G401 (cell line): ENCODE measurements at places on chromosomes 2 and 18.

DNA sequence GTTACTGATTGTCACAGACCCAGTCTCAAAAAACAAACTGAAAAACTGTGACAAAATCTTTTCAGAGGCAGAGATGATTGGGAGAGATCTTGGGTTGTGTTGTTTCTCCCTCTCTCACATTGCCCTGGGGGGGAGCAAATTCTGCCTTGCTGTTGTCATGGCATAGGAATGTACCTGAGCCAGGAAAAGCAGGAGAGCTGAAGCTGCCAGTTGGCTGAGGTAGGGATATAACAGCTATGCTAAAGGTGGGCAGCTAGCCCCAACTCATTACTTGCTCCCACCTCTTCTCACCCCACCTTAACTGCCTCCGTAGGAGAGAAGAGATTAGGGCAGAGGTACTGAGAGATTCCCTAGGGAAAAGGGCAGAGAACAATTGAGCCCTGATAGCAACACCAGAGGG lies 299.3 kb downstream of the OSR1 start:
- DNase-seq: no peak

GRCh38 chr2:55961318-55961911 lies 37.8 kb upstream of the EFEMP1 start:
- peak; percentile 32 for DNase-seq

- no peak for DNase-seq
Measured at GRCh38 chr2:10399358-10399757, 48.8 kb downstream of the ODC1 start.

GRCh38 chr2:110677080-110677479 lies 783 bp downstream of the BUB1 start:
- DNase-seq: no peak

- no peak for DNase-seq
Measured at GRCh38 chr18:12843420-12844350, 40.4 kb downstream of the PTPN2 start.

- DNase-seq: no peak
Measured at GRCh38 chr2:107529146-107529545, 297.5 kb upstream of the RGPD4 start.

DNA sequence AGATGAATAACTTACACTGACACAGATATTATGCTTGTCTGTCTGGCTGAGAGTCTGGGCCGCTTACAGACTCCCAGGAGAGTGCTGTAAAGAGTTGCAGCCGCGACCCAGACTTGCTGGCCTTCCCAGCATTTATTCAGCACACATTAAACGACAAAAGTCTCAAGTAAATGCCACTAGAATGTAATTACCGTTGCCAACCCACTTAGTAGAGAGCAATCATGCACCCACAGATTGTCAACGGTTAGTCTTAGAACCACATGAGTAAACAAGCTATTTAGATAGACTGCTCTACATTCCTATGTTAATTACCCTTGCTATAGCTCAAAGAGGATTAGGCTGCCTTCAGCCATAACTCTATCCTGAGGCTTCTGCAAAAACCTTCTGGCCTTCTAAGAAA lies 47.8 kb upstream of the C2orf74 start:
- DNase-seq: no peak

GRCh38 chr2:83528767-83529166 lies 930.3 kb downstream of the SUCLG1 start:
- no peak for DNase-seq

GRCh38 chr2:66447677-66448076 lies 12.8 kb downstream of the MEIS1 start:
- DNase-seq: no peak

DNA sequence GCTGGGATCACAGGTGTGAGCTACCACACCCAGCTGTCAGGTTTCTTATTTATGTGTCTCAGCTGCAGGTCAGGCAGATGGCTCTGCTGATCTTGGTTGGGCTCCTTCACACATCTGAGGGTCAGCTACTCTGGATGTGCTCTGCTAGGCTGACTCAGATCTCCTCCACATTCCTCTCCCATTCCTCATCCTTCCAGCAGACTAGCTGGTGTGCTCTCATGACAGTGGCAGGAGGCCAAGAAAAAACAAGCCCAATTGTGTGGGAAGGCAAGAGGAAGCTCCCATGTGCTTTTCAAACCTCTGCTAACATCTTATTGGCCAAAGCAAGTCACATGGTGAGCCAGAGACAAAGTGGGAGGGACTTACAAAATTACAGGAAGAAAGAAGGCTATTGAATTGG lies 11.7 kb upstream of the MSH6 start:
- no peak for DNase-seq

DNA sequence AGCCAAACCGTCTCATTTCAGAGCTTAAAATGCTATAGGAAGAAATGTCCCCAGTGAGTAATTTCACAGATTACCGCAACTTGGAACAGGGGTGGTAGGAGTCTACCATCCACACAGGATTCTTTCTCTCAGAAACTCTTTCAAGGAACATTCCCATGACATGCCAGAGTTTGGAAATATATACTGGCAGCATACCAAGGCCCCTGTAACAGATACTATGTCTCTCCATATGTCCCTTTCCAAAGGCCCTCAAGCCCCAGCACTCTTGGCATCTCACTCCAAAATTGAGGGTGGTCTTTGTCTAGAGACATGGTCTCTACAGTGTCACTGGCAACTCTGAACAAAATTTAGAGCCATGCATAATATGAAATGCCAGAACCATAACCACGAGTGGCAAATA lies 11.0 kb downstream of the FIGLA start:
- DNase-seq: no peak

- DNase-seq: no peak
Measured at GRCh38 chr2:53247956-53248735, 519.5 kb upstream of the CHAC2 start.

- DNase-seq: no peak
Measured at GRCh38 chr18:75697493-75697892, 270.0 kb upstream of the SMIM21 start.

- DNase-seq: no peak
Measured at GRCh38 chr2:227394401-227394800, 6.7 kb upstream of the SCYGR1 start.

DNA sequence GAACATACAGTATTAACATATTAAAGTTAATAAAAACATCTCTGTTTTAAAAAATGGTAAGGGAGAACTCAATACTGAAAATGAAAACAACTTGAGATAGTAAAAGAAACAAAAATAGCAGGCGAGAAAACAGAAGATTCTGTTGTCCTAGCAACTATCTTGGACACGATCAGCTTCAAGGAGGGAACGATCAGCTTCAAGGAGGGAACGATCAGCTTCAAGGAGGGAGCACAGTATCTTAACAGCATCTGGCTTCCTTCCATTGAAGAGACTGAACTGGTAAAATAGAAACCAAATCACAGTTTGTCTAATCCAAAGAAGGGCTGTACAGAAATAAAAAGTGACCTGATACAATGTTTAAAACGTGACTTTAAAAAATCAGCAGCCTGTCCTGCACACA lies 51.8 kb downstream of the NDUFA10 start:
- no peak for DNase-seq

DNA sequence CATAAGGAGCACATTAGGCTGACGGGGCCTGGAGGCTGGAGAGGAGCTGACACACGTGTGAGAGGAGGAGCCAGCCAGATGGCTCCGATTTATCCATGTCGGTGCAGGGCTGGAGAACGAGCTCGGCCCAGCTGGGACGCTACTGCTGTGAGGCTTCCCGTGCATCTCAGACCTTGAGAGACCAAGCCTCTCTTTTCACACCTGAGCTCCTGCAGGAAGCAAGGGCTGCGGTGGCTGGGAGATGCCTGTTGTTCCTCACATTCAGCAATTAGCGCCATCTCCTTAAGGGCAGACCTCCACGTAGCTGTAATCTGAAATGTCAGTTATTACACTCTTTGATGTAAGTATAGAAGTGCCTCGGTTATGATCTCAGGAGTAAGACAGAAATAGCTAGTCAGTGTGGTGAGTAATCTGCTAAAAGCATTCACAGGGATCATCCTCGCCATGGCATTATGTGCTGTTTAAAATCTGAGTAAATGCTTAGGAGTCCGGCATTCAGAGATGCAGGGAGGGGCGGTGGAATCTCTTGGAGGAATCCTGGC lies 107.9 kb downstream of the PRKCE start:
- peak; percentile 90 for DNase-seq

GRCh38 chr2:3960106-3960505 lies 256.7 kb downstream of the DCDC2C start:
- no peak for DNase-seq

DNA sequence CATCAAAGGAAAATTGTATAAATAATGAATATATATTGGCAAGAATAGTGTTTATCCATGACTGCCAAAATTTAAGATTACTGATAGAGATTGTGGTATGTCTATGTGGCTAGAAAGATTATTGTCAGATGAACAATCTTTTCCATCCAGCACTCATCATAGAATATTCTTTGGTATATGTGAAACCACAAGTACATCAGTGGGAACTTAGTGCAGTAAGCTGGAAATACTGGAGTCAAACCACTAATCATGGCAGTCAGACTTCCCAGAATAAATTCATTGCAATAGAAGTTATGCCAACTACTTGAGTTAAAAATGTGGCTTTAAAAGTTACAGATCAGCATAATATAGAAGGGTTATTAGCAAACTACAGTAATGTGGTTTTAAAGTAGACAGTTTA lies 310.3 kb downstream of the GULP1 start:
- DNase-seq: no peak

DNA sequence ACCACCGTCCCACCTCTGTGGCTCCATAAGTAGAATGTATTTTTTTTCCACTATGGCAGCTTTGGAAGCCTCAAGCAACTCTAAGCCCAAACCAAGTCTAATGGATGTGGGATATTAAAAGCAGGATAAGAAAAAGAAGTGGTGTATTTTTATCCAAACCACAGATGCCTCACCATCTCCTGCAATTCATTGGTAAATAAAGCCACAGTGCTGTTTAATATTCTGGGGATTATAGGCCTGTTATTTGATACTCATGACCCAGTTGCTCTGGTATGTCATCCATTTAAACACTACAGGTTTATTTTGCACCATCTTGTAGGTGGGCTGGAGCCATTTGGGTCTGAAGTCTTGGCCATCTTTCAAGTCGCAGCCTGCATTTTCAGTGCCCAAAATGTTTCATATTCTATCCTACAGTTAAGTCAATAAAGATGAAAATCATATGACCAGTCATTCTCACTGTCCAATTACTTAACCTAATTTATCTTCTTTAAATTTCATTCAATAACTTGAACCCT lies 279.5 kb upstream of the EPHA4 start:
- DNase-seq: no peak

DNA sequence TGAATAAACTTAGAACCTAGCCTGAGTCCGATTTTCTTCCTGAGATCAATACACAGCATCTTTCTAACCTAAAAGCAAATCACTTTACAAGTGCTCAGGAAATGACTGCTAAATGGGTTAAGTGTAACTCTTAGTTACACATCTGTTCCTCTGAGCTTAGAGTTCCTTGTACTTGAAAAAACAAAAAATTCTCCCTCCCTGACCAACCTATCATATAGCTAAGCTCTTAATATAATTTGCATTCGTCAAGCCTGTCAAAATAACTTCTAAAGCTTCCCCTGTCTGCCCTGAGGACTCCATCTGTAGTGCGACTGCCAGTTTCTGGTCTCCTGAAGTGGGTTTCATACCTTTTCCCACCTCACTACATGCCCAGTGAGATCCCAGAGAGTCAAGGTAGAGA lies 190.4 kb downstream of the NCK2 start:
- DNase-seq: no peak

GRCh38 chr2:152444448-152444847 lies 109.5 kb downstream of the FMNL2 start:
- no peak for DNase-seq

DNA sequence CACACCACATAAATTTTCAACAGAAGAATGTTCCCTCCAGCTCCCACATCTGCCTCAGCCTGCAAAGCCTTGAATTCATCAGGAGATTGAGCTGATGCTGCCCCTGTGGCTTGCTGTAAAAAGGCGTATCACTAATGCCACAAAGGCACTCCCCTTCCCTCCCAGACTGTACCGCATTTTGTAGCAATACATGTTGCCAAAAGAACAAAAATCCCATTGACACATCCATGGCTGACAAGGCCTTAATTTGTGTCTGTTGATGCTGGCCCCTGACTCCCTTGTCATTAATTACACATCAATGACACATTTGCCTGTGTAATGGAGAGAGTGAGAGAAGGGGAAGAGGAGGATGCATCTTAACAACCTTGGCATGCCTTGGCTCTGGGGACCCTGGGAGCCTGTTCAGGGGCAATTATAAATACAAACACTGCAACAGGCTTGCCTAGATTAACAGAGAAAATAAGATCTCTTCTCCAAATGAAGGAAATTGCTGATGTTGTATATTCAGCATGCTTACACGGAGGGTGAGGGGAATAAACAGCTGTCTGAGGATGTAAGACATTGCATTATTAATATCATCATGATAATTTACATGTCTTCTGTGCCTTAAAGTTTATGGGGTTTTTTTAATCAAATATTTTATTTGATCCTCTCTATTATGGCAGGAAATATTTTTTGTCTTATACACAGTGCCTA lies 264.0 kb downstream of the SUCLG1 start:
- no peak for DNase-seq

DNA sequence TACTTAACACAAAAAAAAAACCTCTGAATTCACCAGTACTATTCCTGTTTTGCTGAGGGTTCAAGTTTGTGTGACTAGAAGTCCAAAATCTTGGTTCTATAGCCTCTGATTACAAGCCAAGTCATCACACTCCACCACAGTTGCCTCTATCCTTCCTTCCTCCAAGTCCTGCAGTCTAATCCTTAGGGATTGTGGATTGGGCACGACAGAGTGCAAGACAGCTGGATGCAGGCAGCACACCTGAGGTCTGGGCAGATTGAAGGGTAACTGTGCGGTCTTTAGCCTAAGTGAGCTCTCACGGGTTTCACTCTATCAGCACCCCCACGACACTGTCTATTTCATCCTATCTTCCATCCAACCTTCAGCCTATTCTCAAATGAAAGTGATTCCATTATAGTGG lies 299.4 kb upstream of the ID2 start:
- no peak for DNase-seq

DNA sequence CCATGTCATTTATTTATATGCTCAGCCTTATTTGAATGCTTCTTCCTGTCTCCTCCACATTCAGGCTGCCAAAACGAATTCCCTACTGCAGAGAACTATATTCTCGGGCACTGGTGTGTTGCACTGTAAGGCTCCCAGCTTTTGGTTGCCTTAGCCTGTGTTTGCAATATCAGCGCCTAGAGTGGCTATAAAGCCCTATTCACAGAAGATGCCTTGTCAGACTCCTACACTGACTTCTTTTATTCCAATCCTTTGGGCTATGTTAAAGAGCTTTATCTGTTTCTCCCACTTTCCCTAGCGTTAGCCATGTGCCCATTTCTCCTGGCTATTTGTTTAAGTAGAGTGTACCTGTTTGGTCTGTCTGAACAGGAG lies 62.4 kb upstream of the EHBP1 start:
- DNase-seq: no peak
